T47D (cell line): ENCODE measurements at places on chromosomes 2 and 18.
A peak's percentile ranks its signal among the peaks of the same experiment; 100 is the strongest.

- no peak for DNase-seq
These were observed 31.0 kb upstream of the MAP3K20 start for GRCh38 chr2:173044686-173045085.

- no peak for DNase-seq
These were observed 7.1 kb downstream of the IL1RL1 start for GRCh38 chr2:102318437-102318836.

DNA sequence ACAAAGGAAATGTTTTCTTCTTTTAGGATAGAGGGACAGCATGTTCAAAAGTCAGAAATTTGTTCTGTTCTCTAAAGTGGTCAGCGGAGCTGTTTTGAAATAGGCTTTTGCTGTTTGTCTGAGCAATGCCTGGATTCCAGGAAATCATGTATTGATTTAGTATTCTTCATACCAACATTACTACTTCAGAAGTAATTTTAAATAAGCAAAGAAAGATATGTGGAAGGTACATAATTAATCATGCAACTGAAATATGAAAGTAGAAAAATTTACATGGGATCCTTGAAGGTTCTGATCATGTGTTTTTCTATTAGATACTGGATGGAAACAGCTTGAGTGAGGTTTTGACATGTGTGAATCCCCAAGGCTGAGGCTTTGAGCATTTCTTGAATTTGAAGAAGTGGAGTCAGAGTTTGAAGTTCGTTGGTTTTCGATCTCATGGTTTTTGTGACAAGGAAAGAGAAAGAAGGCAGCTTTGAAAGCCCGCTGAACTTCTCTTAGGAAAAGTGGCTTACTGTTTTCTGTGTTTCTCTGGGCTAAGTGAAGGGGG is 220.0 kb downstream of the LDLRAD4 start:
- no peak for DNase-seq

GRCh38 chr2:154228566-154229280 is 357.0 kb downstream of the GALNT13 start:
- no peak for DNase-seq

DNA sequence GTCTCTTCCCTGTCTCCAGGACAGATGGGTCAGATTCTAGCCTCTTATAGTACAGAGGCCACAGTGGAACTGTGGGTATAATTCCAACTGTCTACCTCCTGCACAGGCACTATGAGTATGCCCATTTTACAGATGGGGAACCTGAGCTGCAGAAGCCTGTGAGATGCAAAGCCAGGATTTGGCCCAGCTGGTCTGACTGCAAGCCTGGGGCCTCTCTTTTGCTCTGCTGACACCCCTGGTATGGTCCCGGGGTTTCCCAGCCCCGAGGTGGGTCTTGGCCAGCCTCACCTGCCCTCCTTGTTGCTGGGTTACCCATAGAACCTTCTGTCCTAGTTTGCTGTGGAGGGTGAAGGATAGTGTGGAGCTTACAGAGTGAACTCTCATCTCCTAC is 9.8 kb downstream of the HS6ST1 start:
- no peak for DNase-seq

DNA sequence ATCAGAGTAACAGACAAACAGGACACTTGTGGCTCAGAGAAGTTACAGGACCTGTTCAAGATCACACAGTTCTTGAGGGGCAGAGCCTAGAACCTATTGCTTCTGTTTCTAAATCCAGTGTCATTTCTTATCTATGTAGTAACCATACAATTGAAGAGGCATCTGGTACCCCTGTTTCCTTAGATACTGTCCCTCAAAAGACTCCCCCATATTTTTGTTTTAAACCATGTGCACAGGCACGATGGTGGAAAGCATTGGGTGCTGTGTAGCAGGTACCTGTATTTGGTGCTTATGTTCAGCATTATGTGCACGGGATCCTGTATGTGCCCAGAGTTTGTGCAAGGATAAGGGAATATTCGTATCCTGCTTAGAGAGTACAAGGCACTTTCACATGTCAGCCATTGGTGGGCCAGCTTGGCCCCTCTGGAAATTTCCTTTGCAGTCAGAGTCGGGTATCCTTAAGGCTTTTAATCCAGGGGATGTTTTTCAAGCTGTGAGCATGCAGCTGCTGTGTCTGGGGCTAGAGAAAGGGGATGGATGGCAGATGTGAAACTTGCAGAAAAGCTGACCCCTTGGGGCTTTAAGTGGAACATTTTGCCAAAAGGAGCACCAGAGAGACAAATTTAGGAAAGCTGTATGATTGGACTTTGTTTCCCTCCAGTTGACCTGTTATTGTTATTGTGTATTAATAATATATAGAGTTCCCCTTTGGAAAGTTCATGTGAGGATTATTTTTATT is 2.1 kb downstream of the LBH start:
- no peak for DNase-seq

- no peak for DNase-seq
These were observed 90.2 kb upstream of the SPATS2L start for GRCh38 chr2:200216310-200216709.

DNA sequence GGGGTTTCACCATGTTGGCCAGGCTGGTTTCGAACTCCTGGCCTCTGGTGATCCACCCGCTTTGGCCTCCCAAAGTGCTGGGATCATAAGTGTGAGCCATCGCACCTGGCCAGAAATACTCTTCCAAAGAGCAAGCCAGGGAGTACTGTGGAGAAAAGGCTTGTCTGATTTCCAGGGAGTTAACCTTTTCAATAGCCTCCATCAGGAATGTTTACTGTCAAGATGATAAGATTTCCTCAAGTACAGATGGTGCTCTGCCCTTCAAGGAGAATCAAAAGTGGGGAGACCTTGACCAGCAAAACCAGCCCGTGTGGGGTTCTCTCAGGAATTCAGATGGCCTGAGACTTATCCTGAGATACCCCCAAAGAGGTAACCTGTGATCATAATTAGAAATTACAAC is 237.2 kb downstream of the PRKCE start:
- no peak for DNase-seq

DNA sequence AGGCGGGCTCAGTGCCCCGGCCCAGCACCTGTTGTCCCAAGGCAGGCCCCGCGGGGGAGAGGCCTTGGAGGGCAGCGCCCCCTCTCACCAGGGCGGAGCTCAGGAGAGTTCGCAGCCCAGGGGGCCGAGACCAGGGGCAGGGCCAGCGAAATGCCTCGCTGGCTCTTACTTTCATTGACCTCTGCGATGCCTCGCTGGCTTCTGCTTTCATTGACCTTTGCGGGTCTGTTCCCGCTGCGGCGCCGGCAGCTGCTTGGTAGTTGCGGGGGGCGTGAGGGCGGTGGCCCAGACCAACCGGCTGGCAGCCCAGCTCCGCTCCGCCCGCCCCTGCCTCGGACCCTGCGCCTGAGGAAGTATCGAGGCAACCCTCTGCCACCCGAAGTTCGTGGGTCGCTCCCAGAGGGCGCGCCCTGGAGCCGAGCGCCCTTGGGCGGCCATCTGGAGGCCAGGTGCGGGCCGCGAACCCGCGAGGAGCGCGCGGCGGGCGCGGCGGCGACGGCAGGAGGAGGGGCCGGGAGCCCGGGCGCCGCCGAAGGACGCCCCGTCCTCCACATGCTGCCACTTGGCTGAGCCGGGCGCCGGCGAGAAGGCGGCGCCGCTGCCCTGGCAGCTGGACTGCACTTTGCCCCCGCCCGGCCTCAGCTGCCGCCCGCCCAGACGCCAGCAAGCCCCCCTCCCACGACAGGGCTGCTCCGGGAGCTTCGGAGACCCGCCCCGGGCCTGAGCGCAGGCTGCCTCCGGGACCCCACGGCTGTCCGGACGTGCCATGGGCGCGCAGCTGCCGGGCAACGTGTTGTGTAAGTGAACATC is 118.0 kb upstream of the MSTN start:
- no peak for DNase-seq

DNA sequence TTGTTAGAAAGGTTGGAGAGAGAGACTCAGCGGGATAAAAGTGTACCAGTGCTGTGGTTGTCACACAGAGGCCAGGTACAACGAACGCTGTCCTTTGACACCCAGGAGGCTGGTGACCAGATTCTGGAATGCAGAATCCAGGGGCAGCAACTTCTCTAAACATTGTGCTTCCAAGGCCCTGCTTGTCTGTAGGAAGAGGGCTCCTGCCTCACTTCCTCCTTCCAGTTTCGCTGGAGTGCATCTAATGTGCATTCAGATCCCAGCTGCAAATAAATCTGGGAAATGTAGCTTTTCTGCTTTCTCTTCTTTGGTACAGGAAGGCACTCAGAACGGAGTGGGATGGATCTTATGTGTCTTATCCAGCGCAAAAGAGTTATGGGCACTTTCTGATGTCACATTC is 171.8 kb upstream of the ATP5MC3 start:
- no peak for DNase-seq

- no peak for DNase-seq
These were observed 2.7 kb upstream of the IL1R1 start for GRCh38 chr2:102139851-102140250.

GRCh38 chr2:207239754-207240494 is 74.2 kb upstream of the KLF7 start:
- no peak for DNase-seq

DNA sequence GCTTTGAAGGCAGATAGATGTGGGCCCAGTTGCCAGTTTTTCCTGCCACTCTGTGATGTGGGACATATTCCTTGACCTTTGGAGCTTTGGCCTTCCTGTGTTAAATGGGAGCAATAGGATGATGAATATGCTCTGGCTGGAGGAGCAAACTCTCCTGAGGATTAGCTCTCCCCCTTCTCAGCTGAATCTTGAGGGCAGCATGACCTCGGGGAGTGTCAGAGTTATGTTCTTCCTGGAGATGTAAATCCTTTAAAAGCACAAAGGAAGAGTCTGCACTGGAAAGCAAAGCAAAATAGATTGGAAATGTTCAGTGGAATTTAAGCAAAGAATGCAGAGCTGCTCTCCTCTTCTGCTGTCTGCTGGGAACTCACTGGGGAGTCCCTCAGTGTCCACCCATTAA is 160.1 kb downstream of the ALK start:
- no peak for DNase-seq

DNA sequence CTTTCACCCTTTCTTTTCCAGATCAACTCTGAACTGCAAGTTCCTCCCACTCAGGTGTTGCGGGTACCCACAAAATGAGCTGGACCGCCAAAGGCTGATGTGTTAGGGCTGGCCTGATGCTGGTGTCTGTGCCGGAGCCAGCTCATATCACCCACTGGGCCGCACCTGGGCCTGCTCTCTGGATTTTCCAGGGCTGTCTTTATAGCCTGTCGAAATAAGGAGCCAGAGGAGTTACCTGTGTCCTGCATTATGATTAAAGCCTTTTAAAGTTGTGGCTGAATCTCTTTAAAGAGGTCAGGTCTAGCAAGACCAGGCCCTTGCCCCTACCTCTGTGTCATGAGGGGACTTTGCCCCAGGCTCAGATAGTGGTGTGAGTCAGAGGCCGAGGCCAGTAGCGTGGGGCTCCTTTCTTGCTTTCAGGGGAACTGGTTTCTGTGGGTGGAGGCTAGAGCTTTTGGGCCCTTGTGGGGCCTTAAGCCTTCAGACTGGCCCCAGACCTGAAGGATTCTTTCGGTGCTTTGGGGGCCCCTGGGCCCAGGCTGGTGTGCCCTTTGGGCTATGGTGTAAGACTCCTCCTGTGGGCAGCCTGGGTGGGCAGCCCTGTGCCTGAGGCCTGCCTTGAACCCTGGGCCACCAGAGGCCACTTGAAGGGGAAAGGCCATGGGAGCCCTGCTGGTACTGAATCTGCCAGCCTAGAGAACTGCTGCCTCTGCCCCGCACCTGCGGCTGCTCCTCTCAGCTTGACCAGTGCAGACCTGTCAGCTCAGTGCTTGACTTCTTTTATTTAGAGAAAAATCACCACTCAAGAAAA is 21.3 kb downstream of the OTOF start:
- no peak for DNase-seq

DNA sequence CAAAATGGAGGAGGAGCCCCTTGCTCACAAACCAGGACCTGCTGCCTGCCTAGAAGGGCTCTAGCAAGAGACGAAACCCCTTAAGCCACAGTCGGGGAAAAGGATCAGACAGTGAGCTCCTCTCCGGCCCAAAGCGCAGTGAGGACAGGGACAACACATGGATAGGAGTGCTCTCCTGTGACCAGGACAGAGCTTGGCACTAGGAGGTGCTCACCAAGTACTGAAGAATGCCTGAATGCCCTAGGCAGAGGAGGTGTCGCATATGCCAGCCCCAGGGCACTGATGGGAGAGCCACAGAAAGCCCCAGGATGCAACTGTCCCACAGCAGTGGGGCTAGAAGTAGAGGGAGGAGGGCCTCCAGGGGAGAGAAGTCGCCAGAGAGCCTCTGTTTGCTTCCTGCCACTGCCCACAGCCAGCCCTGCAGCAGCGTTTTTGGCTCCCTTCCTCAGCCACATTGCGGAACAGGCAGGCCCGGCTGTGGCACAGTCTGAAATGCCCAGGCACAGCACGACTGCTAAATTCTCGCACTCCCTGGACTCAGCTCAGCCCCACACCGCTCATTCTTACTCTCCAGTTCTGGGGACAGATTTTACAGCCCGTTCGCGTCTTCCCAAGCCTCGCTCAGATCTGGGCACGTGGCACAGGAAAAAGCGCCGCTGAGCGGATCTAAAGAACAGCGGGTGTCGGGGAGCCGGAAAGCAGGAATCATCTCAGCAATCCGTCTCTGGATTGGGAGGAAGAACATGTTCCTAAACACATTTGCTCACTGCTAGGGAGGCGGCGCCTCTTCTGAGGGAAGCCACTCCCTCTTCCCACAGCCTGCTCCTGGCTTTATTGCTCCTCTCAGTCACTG is 98.7 kb upstream of the POU3F3 start:
- DNase-seq: peak; percentile 54

DNA sequence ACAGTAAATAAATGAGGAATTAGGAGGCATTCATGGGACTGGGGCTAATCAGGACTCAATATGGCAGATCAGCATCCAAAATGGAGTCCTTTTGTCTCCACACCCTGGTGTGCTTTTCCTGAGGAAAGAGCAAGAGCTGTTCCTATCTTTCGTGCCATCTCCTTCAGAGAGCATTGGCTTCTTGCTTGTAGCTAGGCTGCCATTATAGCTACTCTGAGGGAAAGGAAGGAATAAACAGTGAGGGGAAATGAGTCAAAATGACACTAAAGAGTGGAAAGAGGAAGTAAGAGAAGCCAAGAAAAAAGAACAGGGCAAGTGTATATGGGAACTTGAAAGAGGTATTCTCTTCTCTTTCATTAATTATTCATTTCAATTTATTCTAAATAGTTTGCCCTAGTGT is 8.4 kb upstream of the NMI start:
- no peak for DNase-seq

GRCh38 chr2:201343559-201343958 is 13.6 kb downstream of the FLACC1 start:
- DNase-seq: no peak

- DNase-seq: peak; percentile 36
These were observed 678.3 kb upstream of the NRXN1 start for GRCh38 chr2:51710222-51710621.

DNA sequence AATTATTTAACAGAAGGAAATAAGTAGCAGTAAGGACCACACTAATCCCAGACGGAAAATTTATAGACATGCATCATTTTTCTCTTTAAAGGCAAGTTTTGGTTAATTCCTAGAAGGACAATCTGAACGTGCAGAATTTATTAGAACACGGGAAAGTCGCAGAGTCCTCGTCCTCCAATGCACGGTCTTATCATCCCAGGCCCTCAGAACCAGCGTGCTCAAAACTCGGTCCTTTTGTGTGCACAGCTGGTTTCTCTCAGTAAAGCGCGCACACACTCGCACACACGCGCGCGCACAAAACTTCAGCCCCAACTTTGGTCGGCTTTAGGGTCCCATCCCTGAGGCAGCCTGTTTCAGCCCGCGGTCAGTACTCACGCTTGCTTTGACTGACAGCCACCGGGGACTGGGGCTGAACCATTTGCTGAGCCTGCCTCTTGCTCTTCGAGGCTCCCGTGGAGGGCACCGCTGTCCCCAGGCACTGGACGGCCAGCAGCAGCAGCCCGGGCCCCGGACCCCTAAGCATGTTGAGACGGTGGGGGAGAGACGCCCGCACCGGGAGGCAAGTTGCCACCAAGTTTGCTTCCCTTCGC is 493 bp downstream of the FN1 start:
- DNase-seq: peak; percentile 9

GRCh38 chr2:156538083-156538504 is 101.9 kb downstream of the GPD2 start:
- no peak for DNase-seq
